ENCODE measurements at places on chromosomes 7 and 10. TPM values are rescaled to one million over a fixed set of nuclear protein-coding genes. Genes with fewer than 3 reads are reported as not detected.

DNA sequence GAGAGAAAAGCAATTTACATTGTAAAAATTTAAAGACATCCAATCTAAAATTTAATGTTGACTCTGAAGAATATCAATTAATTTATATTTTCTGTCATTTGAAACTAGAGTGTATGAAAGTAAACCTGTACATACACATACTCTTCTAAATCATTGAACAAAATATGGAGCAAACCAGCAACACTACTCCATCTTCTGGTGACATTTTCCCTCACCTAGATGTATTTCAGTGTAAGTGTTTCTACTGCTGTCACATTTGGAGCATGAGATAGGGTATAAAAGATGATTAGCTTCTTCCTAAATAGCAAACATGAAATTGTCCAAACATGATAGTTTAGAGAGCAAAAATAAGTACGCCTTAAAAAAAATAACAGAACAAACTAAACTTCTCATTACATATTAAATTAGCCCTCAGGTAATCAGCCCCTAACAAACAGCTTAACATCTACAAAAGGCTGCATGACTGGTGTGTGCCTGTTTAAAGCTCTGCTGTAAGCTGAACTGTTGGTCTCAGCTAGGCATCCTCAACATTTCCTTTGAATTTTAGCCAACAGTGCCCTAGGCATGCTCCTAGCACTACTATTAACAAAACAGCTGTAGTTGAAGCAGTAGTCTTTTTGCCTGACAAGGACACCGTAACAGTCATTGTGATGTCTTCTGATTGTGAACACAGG lies 189.8 kb downstream of the CTNNA3 start:
- peak; percentile 42 for DNase-seq

- no peak for DNase-seq
These were observed 286.4 kb upstream of the MEOX2 start for GRCh38 chr7:15972862-15973275.

- no peak for DNase-seq
These were observed 21.3 kb upstream of the EFCAB10 start for GRCh38 chr7:105602325-105603305.

GRCh38 chr10:121078036-121078435 lies 226.9 kb downstream of the WDR11 start:
- DNase-seq, result no peak

DNA sequence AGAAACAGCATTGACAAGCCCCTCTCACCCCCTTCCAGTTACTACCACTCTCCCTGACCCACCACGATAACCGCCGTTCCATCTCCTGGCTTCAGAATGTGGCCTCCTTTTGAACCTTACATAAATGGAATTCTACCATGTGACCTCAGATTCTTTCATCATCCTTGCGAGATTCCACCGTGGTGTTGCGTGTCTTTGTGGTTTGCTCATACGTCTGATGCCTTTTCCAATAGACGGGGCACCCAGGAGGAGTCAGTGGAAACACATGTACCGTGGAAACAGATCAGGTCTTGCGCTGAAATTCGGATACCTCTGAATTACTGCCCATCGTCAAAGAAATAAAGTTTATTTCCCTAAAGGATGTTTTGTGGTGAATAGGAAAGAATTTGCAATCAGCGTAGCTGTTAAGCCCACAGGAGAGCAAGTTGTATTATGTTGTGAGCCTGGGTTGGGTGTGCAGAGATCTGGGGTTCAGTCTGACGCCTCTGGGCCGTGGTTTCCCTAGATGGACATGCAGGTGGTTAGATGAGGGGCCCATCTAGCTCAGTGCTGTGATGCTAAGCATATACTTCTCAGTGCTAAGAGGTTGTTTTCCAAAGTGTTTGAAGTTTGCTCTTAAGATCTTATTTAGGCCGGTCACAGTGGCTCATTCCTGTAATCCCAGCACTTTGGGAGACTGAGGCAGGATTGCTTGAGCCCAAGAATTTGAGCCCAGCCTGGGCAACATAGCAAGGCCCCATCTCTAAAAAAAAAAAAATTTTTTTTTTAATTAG lies 29.1 kb downstream of the GTF2IRD1 start:
- DNase-seq, result peak; percentile 77

GRCh38 chr10:108095932-108096925 lies 931.7 kb upstream of the SORCS1 start:
- no peak for DNase-seq

DNA sequence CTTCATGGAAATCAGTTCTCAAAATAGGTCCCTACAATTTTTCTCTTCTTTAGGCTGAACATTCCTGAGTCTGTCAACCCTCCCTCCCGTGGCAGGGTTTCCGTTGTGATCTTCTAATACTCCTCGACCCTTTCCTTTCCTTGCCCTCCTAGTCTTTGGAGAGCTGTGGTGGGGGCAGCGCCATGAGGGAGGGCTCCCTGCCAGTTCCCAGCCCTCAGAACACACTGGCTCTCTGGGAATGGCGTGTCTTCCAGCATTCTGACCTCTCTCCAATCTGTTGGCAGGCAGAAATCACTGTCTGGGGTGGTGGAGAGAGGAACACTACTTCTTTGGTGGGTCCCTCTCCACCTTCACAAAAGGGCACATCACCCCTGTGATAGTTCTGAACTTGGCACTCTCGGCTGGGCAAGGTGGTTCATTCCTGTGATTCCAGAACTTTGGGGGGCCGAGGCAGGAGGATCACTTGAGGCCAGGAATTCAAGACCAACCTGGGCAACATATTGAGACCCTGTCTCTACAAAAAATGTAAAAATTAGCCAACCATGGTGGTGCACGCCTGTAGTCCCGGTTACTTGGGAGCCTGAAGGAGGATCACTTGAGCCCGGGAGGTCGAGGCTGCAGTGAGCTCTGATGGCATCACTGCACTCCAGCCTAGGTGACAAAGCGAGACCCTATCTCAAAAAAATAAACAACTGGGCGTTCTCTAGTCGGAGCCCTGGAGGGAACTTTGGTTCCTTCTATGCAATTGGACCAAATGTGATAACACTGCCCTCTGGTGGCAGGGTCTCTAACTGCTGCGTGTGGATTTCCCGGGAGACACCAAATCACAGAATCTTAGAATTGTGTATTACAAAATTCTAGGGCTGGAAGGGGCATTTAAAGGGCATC lies 13.1 kb upstream of the ARPC1A start:
- DNase-seq, result peak; percentile 88

DNA sequence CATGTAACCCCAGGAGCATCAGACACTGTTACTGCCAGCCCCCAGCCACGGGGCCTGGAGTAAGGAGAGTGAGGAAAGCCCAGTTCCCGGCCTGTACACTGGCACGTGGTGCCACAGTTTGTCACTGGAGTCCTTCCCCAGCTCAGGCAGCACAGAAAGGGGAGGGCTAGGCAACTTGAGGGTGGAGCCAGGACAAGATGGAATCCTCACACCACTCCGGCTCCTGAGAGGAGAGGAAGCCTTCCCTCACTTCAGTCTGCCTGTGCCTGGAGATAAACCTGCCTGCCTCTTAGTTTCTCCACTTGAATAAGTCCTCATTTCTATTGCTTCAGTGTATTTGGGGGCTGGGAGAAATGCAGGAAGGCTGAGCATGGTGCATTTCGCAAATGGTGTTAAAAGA lies 176.0 kb downstream of the KIAA1217 start:
- DNase-seq, result no peak

The POM121C gene
- 15.6 TPM for total RNA-seq

The FOXI2 gene
- total RNA-seq, result not detected

GRCh38 chr7:44645696-44646095 lies 39.3 kb downstream of the OGDH start:
- no peak for DNase-seq

- DNase-seq, result no peak
These were observed 306.8 kb downstream of the XPNPEP1 start for GRCh38 chr10:109616359-109616980.

The ACTL6B gene
- total RNA-seq, result 0.13 TPM

GRCh38 chr7:84508606-84509005 lies 314.0 kb upstream of the SEMA3A start:
- DNase-seq, result no peak

DNA sequence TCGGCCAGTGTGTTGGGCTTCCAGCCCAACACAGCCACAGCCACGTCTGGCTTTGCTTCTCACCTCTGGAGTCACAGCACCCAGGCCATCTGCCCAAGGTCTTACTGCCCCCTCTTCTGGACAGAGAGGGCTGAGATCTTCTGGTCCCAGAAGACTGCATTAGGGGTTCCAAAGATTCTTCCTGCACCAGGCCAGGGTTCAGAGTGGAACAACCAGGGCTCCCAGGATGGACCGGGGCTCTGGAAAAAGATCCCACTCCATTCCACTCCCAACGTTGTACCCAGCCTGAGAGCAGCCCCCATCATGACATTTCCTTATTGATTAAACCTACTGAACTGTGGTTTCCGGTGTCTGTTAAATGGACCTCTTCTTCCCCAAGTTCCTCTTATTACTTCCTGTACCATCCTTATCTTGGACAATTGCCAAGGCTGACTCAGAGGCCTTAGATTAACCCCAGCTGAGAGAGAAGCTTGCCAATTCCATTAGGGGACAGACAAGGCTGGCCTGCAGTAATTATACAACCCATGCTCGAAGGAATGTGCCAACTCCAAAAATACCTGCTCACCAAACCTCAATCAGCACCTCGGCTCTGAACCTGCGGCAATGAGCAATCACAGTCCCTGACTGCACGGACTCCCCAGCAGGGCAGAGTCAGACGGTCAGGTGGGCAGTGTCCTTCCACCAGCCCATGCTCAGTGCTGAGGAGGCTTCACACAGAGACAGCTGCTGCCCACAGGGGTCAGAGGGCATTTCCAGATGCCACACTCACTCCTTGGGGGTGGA lies 47.9 kb upstream of the NPFFR1 start:
- DNase-seq, result peak; percentile 98

The ZNF775 gene
- total RNA-seq, result 10.7 TPM

The CUTC gene
- total RNA-seq, result 8.1 TPM

The H2BK1 gene
- not detected for total RNA-seq

DNA sequence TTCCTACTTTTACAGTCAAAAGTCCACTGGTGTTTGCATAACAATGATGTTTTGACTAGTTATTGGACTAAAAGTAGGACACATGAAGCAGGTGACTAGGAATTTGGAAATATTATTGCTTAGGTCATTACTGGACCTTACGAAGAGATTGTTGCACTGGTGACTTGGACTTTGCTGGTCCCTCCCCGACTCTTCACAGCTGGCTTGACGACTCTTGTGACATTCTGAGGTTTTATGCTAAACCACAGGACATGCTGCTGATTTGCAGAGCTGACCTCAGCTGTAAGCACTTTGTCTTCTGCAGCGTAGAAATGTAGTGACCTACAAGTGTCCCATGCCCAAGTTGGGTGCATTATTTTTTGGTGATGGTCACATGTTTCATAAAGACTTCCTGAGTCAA lies 21.9 kb downstream of the PCBD1 start:
- DNase-seq, result peak; percentile 67

The DDC gene
- 11.9 TPM for total RNA-seq

The DGKI gene
- total RNA-seq, result not detected

The STK17A gene
- total RNA-seq, result 4.9 TPM

The MMD2 gene
- total RNA-seq, result not detected

GRCh38 chr7:91850455-91850854 lies 30.0 kb downstream of the MTERF1 start:
- DNase-seq, result no peak

The PILRA gene
- total RNA-seq, result not detected

DNA sequence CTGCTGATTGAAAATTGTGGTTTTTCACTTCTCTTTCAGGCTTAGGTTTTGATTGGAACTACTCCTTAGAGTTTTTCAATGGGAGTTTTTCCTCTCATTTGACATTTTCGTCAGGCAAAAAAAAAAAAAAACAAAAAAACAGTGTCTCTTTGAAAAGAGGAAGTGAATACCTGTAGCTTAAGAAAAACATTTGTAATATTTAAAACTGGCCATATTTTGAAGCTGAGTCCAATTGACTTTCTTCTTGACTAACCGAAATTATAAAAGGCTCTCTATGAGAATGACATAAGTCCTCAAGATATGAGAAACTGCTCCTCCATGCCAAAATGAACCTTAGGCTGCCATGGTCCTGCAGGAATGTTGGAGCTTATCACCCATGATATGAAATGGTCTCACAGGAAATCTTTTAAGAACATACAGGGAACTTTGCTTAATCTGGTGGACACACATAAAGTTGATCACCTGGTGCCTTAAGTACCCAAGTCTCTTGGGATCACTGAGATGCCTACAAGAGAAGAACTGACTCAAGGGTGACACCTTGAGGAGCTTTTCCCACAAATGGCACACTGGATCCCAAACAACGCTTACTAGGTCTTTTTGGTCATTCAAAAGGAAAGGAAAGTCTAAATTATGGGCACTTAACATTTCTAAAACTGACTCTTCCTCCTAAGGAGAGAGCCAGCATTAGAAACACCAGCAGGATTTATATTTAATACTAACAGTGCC lies 263.4 kb downstream of the CDC14C start:
- DNase-seq, result peak; percentile 54

DNA sequence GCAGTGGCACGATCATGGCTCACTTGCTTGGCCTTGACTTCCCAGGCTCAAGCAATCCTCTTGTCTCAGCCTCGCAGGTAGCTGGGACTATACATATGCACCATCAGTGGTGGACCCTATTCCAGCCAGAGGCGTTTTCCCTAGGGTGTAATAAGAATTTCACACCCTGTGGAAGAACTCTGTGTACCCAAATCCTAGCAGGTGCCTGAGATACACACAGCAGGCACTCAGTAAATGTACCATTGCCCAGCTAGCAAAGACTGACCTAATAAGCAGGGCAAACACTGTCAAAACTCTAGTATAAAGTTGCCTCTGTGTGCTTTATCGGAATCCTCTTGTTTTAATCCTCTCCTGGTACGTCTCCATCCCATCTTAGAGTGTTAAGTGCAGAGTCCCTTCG lies 33.7 kb upstream of the BHLHA15 start:
- no peak for DNase-seq

All from HT-29 (cell line).